Fibroblast of skin of back (primary cell): ENCODE measurements at places on chromosomes 5 and 9.

GRCh38 chr5:96885518-96886338 is 9.4 kb downstream of the ERAP2 start:
- no peak for DNase-seq

GRCh38 chr5:175460126-175460525 is 16.1 kb upstream of the DRD1 start:
- peak; percentile 18 for DNase-seq

GRCh38 chr9:91805031-91805430 is 145.0 kb downstream of the ROR2 start:
- DNase-seq, result no peak

- peak; percentile 41 for DNase-seq
Measured at GRCh38 chr5:8981496-8981895, 564.4 kb downstream of the SEMA5A start.

- DNase-seq, result no peak
Measured at GRCh38 chr5:68378204-68378820, 162.8 kb downstream of the PIK3R1 start.

GRCh38 chr9:94586316-94586715 is 7.3 kb downstream of the FBP2 start:
- DNase-seq, result no peak

DNA sequence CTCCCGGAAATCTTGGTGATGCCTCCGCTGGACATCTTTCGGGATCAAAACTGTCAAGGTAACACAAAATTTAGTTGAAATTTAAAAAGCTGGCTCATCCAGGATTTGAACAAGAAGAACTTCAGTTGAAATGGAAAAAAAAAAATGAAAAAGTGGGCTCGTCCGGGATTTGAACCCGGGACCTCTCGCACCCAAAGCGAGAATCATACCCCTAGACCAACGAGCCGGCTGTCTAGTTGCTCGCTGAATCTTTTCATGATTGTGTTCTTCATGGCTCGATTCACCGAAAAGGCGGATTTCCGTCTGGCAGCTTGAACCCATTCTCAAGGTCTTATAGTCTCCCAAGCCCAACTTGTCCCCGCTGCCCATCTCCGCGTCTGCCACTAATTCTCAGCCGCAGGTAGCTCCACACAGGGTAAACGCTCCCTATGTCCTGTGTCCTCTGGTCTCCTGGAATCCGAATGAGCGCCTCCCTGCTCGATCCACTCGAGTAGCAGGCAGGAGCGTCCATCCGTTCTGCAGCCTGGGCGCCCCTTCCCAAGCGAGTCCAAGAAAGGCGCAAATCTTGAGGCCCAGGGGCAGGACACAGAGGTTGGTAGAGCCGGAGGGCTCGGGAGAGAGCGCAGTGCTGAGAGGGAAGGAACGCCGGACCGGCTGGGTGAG is 16.2 kb downstream of the TRIM7 start:
- peak; percentile 73 for DNase-seq

GRCh38 chr5:31913808-31914207 is 260.3 kb downstream of the GOLPH3 start:
- no peak for DNase-seq

- no peak for DNase-seq
Measured at GRCh38 chr5:72070529-72070928, 36.7 kb upstream of the MAP1B start.

- DNase-seq, result no peak
Measured at GRCh38 chr5:120088412-120088811, 375.7 kb upstream of the PRR16 start.

DNA sequence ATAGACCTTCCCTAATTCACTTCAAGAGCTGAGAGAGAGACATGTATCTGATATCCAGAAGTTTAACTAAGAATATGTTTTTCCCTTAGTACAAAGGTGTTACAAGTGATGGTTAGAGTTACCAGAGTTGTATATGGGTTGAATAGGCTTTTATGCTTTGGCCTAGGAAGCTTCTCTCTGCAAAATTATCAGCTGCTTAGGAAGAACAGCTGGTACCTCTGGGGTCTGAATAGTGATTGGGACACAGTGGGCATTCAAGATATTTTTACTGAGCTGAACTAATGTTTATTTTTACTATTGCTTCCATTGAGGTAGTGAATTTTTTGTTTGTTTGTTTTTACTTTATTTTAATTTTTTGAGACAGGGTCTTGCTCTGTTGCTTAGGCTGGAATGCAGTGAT is 67.6 kb upstream of the BASP1 start:
- DNase-seq, result no peak

DNA sequence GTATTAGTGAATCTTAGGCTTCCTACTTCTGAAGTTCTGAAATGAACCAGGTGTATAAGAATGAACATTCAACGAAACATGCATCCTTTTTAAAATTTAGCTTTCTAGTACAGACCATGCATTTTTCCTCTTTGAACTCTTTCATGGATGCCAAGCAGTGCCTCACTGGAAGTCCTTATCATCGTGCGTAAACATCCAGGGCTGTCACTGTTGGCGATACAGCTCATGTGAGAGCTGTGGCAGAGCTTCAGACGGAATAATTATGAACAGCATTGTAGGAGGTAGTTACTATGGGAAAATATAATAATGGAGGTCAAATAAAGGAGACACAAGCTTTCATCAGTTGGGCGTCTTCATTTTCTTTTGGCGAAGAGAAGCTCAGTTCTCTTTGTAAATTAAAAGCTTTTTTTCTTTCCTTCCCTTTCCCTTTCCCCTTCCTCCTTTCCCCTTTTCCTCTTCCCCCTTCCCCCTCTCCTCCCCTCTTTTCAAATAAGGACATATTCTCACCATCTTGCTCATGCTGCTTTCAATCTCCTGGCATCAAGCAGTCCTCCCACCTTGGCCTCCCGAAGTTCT is 167.3 kb downstream of the KDM4C start:
- no peak for DNase-seq

GRCh38 chr5:133267601-133268000 is 215.8 kb downstream of the HSPA4 start:
- DNase-seq, result no peak

DNA sequence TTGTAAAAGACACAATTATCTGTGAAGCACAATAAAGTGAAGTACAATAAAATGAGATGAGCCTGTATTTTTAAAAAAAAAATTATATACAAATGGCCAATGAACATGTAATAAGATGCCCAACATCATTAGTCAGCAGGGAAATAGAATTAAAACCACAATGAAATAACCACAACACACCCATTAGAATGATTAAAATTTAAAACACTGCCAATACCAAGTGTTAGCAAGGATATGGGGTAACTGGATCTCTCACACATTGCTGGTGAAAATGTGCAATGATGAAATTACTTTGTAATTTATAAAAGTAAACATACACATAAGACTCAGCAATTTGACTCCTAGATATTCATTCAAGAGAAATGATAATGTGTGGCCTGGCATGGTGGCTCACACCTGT is 62.8 kb downstream of the SHOC1 start:
- DNase-seq, result peak; percentile 27

- no peak for DNase-seq
Measured at GRCh38 chr5:34034534-34035327, 8.3 kb downstream of the C1QTNF3 start.

- DNase-seq, result no peak
Measured at GRCh38 chr5:91022518-91022917, 360.6 kb downstream of the ARRDC3 start.

GRCh38 chr5:39020458-39020857 is 53.7 kb downstream of the RICTOR start:
- no peak for DNase-seq

GRCh38 chr9:107749787-107750444 is 260.3 kb upstream of the KLF4 start:
- DNase-seq, result peak; percentile 89

DNA sequence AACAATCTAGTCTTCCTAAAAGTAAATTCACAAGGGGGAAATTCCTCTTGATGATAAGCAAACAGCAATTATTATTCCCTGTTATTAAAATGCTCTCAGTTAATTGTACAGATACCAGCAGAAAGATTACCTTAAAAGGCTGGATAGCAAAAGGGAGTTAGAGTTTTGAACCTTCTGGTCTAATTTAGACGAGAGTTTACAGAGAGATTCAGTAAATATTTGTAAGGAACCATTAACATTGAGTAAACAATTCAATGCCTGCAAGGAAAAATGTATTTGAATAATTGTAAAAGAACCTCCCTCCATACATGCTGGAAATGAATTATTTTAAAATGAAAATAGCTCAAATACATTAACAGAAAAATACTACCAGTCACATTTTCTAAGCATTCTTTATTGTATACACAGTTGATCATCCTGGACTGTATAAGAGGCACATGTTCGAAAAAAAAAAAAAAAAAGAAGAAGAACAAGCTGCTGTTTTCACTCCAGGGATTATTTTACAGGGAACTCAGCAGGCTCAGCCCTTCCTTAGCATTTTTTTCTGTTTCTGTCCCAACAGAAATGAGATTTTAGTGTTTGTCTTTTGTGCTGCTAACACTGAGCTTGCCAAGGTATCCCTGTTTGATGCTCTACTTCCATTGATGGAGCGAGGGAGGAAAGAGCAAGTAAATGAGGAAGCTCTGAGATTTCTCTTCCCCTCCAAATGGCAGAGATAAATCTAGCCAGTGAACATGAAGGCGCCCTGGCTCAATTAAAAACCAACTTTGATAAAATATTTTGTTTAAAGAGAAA is 141.1 kb downstream of the ENC1 start:
- no peak for DNase-seq

DNA sequence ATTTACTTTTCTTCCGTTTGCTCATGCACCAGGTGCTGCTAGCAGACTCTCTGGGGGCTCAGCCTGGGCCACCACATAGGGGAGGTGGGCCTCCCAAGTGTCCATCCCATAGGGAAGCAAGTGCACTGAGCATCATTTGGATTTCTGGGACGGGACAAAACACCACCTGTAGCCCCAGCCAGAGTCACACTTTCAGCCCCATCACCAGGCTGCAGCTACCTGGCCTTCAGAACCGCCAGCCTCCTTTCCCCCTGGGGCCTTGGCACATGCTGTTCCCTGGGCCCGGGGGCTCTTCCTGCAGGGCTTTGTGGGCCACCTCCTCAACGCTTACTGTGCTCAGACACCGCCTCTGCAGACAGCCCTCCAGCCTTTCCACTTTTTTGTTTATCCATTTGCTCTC is 19.6 kb upstream of the SUSD3 start:
- DNase-seq, result no peak

- DNase-seq, result peak; percentile 51
Measured at GRCh38 chr5:54249210-54250028, 61.0 kb downstream of the ARL15 start.

DNA sequence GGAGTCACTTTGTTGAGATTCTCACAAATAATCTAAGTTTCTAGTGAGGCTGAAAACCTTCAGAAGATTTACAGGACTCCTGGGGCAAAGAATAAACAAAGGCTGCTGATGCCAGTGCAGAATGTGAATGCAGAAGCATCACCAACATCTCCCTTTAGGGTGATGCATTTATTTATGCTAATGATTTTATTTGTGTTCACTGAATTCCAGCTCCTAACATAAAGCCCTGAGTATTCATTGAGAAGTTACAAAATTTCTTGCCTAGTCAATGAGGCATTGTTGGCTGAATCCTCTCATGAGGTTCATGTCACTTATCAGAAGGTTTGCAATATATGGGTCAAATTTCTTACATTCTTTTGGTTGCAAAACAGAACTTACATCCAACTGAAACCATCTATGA is 70.0 kb downstream of the GRIN3A start:
- DNase-seq, result no peak

- DNase-seq, result peak; percentile 96
Measured at GRCh38 chr5:172953776-172954675, 5.2 kb upstream of the RPL26L1 start.

- DNase-seq, result no peak
Measured at GRCh38 chr5:167346461-167346860, 945.0 kb upstream of the WWC1 start.

- no peak for DNase-seq
Measured at GRCh38 chr5:116475338-116475737, 99.3 kb downstream of the SEMA6A start.

- DNase-seq, result no peak
Measured at GRCh38 chr9:105458404-105458803, 10.6 kb downstream of the FSD1L start.

GRCh38 chr5:169303119-169303515 is 2.2 kb upstream of the SLIT3 start:
- no peak for DNase-seq

GRCh38 chr5:142175039-142175438 is 66.5 kb downstream of the NDFIP1 start:
- no peak for DNase-seq

- DNase-seq, result no peak
Measured at GRCh38 chr5:171315386-171315891, 6.4 kb downstream of the TLX3 start.

DNA sequence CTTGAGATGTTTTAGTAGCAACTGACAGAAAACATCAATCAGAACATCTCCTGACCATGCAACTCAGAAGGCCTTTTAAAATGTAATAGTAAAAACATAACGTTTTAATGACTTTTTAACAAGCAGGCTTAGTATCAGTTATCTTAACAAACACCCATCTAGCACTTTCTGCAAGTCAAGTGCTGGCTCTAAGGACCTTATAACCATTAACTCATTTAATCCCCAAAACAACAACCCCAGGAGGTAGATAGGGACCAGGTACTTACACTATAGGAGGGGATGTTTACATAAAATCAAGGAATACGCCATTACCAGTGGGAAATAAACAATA is 41.8 kb downstream of the ROR2 start:
- no peak for DNase-seq

DNA sequence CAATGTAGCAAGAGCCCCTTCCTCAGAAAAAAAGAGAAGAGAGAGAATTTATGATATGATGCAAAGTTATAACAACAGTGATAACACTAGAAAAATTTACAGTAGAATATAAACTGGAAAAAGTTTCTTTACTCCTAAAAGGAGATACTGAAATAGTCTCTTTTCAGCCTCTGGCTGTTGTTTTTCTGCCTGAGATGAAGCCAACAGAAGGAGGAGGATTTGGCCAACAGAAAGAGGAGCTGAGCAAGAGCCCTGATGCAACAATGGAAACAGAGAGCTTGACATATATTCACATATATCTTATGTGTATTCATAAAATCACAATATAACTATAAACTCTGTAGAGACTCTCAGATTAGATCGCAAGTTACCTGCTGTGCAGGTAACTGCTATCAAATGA is 109.1 kb downstream of the INIP start:
- DNase-seq, result no peak

GRCh38 chr9:111253742-111254437 is 76.1 kb downstream of the OR2K2 start:
- no peak for DNase-seq

DNA sequence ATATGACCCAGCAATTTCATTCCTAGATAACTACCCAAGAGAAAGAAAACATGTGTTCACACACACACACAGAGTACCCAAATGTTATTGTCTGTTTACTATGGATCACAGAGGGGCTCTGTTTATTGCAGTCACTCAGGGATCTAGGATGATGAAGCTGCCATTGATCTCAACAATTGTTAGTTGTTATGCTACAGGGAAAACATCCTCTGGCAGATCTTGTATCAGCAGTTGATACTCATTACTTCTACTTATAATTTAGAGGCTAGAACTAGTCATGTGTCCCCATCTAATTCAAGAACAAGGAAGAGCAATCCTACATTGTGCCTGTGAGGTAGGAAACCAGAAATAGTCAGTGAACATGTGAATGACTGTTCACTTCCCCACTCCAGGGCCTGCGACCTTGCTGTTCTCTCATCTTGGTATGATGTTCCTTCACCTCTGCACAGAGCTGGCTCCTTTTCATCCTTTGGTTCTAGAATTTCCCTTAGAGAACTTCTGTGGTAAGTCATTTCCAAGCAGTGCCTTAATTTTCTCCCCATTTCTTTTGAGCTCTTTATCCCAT is 30.3 kb downstream of the NMUR2 start:
- DNase-seq, result no peak

GRCh38 chr5:88724201-88724600 is 158.8 kb downstream of the MEF2C start:
- peak; percentile 10 for DNase-seq
